ENCODE measurements at places on chromosomes 5 and 9. TPM values are rescaled to one million over a fixed set of nuclear protein-coding genes. Genes with fewer than 3 reads are reported as not detected.

- H3K27me3 ChIP-seq: no peaks in the 10 kb centered on the region
- H3K27ac ChIP-seq: no peak overlapping the region
- DNase-seq: no peak
- H3K4me1 ChIP-seq: no peaks in the 10 kb centered on the region
- H3K36me3 ChIP-seq: no peaks in the 10 kb centered on the region
- H3K4me3 ChIP-seq: no peak overlapping the region
These were observed 9.9 kb downstream of the ZNF189 start for GRCh38 chr9:101408374-101409078.

DNA sequence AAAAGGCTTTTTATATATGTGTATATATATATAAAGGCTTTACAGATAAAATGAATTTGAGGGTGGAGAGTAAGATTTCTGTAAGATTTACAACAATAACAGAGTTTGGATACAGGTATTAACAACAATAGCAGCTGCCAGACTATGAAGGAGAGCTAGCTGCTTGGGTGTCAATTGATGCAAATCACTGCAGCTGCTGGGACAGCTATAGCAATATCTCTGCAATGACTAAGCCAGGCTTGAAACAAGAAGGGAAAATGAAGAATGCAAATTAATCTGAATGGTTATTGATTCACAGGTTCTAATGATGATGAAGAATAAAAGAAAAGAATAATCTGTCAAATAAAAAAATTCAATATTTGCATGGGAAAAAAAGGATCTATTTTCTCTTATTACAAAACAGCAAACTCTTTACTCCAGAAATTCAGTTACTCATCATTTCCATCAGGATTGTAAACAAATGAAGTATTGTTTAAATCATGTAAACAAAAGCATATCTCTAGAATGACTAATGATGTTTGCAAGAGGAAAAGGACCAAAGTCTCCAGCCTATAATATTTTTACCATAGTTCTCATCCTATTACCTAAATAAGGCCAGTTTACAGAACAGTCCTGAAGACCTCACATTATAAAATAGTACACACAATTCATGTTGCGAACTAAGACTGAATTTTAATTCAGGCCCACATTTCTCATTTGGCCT is 219.0 kb downstream of the HTR1A start:
- H3K36me3 ChIP-seq: no peaks in the 10 kb centered on the region
- H3K27me3 ChIP-seq: no peaks in the 10 kb centered on the region
- no peak overlapping the region for H3K4me3 ChIP-seq
- no peak overlapping the region for H3K27ac ChIP-seq
- no peak for DNase-seq
- H3K4me1 ChIP-seq: no peaks in the 10 kb centered on the region

The PCDHGC5 gene
- 0.50 TPM for polyA plus RNA-seq

The GARIN3 gene
- polyA plus RNA-seq: 45.6 TPM

DNA sequence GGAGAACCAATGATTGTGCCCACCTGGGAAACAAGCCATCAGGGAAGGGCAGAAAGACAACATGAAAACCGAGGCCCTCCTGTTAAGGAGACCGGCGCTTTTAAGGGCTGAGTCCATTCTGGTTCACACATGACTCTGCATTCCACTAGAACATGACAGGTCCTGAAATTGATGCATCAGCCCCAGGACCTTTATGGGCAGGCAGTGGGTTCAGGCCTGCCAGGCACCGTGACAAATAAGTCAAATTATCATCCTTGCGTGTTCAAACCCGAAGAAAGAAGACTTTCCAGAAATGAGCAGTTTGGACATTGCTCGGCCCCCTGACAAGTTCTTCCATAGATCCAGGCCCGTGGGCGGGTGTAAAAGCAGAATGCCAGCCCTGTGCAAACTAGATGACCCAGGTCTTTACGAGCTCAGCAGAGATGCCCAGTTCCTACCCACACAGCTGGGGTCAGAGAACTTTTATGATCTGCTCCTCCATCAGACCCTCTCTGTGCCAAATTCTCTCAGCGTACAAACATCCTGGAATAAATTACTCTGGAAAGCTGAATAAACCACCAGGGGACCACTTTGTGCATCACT is 295.5 kb upstream of the WWC1 start:
- DNase-seq: no peak
- no peak overlapping the region for H3K4me3 ChIP-seq
- H3K27me3 ChIP-seq: no peaks in the 10 kb centered on the region
- no peak overlapping the region for H3K27ac ChIP-seq
- peaks cover 2% of the 10 kb centered on the region for H3K4me1 ChIP-seq

The PCDHGB5 gene
- polyA plus RNA-seq: 4.5 TPM

The ARAP3 gene
- 4.8 TPM for polyA plus RNA-seq

GRCh38 chr5:73135429-73136054 is 15.2 kb downstream of the TMEM171 start:
- H3K4me1 ChIP-seq: no peaks in the 10 kb centered on the region
- no peak overlapping the region for H3K4me3 ChIP-seq
- no peak overlapping the region for H3K27ac ChIP-seq
- no peaks in the 10 kb centered on the region for H3K36me3 ChIP-seq
- no peak for DNase-seq

DNA sequence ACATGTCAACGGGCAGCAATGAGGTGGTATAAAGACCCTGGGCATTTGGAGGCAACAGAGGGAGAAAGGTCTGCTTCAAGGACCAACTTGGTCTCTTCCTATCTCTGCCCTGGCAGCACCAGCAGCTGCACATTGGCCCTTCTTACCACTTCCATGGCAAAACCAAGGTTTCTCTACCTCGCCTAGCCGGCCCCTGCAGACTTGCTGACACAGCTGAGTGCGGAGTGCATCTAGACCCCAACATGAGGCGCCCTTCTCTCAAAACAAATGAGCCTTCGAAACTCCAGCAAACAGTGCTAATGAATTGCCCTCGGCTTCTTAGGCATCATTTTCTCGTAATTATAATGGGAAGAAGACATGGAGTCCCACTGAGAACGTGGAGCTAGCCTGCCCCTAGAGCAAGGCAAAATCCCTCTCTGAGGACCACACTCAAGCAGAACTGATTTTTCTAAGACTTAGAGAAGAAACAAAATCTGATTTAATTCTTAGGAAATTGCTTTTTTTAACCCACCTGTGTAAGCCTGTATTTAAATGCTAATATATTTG is 42.1 kb downstream of the KCNMB1 start:
- H3K27ac ChIP-seq: no peak overlapping the region
- no peak for DNase-seq
- no peaks in the 10 kb centered on the region for H3K36me3 ChIP-seq
- H3K4me3 ChIP-seq: no peak overlapping the region
- no peaks in the 10 kb centered on the region for H3K27me3 ChIP-seq
- peaks cover 4% of the 10 kb centered on the region for H3K4me1 ChIP-seq
